ENCODE measurements at places on chromosomes 2 and 18.

DNA sequence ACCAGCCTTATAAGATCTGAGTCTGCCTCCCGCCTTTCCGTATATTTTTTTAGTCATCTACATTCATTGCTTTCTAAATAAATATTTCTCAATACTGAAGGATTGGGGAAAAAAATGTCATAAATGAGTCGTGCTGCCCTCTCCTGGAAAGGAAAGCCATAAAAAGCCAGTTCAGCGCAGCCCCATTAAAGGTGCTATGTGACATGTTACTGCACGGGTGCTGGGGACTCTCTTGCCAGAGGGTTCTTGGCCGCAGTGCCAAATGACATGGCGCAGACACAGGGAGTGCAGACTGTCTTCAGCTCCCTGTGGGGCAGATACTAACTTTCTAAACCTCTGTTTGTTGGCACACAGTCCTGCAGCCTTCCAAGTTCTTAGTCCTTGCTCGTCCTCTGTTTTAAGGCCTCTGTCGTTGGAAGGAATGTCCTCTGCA lies 53.7 kb upstream of the MAP3K20 start:
- DNase-seq = no peak

- no peak for DNase-seq
These were observed 37.0 kb downstream of the ROCK1 start for GRCh38 chr18:21074336-21075323.

DNA sequence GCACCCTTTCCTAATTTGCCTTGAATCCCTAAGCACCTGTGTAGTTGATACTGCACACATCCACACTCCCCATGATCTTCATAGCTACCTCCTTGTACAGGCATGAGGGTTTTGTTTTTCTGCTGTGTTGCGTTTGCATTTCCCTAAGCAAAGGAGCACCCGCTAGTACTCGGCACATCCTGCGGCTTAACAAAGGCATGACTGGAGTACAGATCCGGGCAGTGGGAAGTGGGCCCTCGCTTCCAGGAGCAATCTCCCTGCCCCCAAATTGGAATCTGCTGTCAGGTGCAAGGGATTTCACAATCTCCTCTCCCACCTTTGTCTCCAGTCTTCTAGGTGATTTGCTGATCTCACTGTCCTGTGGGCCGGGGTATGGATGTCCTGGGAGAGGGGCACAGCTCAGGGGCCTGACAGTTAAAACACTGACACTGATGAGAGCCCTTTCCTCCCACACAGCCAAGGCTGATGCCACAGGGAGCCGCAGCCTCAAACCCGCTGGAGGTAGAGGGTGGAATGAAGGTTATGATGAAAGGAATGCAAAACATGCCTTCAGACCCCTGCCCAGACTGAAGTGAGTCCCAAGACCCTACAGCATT lies 98.7 kb upstream of the THOC1 start:
- DNase-seq = no peak

DNA sequence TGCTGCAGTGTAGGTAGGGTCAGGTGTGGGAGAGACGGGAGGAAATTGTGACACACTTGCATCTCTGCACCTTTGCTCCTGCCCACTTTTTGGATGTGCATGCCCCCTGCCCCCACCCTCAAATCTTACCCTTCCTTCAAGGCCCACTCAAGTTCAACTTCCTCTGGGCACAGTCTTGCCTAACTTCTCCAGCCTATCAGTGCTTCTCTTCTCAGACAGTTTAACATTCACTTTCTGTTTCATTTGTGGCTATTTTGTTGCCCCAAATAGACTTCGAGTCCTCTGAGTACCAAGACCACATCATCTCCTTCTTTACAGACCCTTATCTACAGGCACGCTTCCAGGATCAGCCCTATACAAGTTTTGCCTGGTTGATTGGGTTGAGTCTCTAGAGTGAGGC lies 2.7 kb downstream of the ST8SIA5 start:
- no peak for DNase-seq

DNA sequence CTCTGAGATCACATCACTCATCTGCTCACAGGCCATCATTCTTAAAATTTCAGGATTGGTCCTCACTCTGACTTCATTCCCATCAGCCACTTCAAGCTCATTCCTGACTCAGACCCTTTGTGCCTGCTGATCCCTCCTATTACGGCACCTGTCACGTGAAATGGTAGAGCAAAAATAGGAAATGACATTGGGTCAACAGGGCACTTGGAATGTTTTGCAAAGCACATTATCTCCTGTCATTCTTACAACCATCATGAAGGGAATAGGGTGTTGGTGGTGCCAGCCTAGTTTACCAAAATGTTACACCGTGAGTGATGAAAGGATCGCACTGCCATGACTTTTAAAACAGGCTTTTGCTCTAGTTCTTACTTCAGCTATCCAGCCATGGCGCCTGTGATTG lies 61.1 kb downstream of the EIF5B start:
- DNase-seq = no peak

DNA sequence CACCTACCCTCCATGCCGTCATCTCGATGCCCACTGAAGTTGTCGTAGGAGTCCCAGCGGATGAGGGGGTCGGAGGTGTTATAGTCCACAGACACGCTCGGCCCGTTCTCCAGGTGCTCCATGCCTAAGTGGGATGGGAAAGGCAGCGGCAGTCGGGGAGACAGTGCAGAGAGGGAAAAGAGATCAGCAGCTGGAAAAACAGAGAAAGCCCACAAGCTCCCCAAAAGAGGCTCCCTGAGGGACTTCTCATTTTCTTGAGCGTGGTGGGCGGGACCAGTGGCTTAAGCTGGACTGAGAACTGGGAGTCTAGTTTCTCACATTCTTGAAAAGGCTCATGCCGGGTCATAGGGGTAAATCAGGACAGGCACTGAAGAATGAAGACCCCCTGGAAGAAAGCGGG lies 121.9 kb downstream of the TNS1 start:
- DNase-seq = no peak

GRCh38 chr2:151508519-151508918 lies 98.8 kb downstream of the RIF1 start:
- no peak for DNase-seq

DNA sequence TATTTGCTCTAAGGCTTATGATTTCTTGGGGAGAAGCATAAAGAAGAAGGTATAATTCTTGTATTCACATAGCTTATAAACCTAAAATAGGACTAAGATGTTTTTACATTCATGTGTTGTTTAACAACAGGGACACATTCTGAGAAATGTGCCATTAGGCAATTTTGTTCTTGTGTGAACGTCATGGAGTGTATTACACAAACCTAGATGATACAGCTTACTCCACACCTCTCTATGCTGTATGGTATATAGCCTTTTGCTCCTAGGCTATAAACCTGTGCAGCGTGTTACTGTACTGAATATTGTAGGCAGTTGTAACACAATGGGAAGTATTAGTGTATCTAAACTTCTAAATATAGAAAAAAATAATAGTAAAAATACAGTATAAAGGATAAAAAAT lies 92.1 kb downstream of the PHLPP1 start:
- no peak for DNase-seq

DNA sequence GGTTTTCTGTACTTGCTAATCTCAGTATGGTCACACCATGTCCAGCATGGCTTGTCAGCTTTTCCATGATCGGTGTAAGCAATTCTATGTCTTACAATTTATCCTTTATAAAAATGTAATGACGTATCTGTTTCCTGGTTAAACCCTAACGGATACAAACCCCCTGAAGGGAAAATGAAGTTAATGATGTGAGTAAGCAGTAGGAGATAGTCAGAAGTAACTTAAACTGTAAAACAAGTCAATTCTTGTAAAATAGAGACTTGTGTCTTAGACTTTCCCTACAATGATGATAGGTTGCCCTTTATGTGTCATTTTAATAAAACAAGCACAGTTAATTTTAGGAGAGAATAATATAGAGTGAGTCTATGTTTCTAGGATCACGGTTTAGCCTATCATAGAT lies 1365.9 kb upstream of the SLC39A10 start:
- no peak for DNase-seq

DNA sequence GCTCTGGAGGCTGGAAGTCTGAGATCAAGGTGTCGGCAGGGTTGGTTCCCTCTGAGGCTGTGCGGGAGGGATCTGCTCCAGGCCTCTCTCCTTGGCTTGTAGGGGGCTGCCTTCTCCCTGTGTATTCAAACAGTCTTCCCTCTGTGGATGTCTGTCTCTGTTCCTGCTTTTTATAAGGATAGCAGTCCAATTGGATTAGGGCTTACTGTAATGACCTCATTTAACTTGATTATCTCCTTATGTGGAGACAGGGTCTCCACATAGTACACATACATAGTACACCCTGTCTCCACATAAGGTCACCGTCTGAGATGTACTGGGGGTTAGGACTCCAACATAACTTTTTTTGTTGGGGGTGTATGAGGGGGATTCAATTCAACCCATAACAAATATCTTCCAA lies 30.5 kb downstream of the TCF7L1 start:
- DNase-seq = no peak

DNA sequence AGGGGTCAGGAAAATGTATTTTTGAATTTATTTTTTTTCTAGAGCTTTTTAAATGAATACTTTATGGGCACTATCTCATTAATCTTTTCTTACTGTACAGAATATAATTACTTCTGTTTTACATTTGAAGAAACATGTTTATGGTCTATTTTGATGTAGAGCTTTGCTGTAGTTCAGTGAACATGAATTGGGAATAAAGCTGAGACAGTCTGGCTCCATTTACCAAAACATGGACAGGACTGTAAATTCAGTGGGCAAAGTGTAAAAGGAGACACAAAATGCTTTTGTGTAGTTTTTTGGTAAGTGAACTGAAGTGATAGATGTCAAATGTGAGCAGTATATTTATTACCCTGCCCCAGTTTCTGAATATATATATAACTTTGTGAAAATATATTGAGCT lies 1298.8 kb upstream of the NXPH2 start:
- no peak for DNase-seq

- DNase-seq = no peak
These were observed 14.4 kb upstream of the PIK3C3 start for GRCh38 chr18:41940506-41941215.

DNA sequence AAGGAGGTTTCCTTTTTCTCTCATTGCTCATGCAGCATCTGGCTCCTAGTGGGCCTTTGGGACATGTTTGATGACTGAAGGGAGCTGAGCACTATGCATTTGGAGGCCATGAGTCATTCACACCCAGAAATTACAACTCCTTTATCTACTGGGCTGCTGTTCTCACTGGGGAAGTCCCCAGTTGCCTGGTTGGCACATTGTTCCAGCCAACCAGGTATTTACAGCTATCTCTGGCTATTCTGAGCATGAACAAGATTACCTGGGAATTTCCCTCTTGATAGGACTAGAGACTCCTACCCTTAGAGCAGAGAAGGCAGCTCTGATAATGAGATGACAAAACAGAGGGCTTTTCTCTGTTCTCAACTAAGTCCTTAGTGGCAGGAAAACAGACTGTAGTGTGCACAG lies 206.5 kb downstream of the SETBP1 start:
- no peak for DNase-seq

- DNase-seq = no peak
These were observed 63.7 kb upstream of the TFPI start for GRCh38 chr2:187617905-187618304.

DNA sequence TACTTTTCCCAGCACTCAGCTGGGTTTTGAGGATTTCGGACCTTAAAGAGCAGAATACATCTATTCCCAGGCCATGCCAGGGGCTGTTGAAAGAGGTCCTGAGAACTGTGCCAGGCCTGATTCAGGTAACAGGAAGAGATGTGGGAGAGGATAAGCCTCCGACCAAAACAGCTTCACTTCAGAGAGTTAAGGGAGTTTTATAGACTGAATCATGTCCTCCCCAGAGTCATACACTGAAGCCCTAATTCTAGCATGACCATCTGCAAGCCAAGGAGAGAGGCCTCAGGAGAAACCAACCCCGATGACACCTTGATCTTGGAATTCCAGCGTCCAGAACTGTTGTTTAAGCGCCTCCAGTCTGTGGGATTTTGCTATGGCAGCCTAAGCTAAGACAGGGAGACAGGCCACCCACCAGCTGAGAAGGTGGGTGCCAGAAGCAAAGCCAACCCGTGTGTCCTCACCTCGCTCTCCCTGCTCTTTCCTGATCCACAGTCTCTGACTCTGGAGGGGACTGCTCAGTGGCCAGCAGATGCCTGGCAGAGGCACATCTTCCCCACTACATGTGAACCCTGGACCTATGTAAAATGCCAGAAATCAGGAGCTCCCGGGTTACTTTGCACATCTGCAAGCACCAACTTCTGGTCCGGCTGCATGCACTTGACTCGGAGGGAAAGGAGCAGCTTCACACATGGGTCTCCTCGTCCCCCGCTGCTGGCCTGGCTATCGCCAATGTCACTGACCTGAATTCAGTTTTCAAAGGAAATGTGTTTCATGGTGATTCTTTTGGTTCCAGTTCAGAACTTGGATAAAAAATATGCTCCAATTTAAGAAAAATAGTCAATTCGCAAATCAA lies 116.8 kb upstream of the EPC2 start:
- no peak for DNase-seq

DNA sequence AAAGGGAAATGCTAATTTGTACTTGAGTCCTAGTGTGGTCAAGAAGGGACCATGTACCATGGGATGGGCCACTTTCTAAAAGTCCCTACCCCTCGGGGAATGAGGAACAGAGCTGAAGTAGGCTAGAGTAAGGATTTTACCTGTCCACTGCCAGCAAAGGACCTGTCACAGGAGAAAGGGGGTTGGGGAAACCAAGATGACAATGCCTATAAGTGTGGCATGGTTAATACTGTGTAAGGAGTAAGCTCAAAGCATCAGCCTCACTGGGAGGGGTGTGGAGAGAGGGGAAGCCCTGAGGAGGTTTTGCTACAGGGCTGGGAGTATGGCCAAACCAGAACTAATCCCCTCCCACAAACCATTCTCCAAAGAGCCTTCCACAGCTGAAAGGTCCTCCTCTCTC lies 15.8 kb downstream of the GKN2 start:
- no peak for DNase-seq

DNA sequence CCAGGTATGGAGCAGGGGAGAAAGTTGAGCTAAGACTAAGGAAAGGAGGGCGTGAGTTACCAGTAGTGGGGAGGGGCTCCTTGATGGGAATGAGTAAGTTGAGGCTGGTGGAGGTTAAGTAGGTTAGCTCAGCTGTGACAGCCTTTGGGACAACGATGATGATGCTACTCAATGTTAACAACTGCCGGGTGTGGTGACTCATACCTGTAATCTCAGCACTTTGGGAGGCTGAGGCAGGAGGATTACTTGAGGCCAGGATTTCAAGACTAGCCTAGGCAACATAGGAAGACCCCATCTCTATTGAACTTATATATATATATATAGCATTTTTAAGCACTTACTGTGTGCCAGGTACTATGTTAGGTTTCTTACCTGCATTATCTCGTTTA lies 48.4 kb downstream of the HK2 start:
- no peak for DNase-seq

GRCh38 chr18:9757827-9758621 lies 49.9 kb downstream of the RAB31 start:
- no peak for DNase-seq

DNA sequence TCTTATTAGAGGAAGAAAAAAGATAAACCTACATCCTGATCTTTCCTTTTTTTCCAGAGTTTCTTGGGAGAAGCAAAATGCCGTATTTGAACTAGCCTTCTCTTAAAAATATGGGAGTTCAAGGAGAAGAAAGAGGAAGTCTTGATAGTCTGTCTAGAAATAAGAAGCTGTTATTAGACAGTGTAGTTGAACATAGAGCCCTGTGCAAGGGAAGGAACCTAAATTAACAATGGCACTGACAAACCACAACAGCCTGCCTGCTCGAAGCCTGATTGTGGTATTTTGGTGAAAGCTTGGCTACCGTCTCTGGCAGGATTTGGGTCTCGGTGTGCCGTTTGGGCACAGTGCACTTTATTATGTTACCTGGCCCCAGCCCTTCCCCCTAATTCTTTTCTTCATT lies 17.1 kb downstream of the SMARCAL1 start:
- no peak for DNase-seq

GRCh38 chr2:50584185-50584584 lies 447.7 kb downstream of the NRXN1 start:
- no peak for DNase-seq

Data from activated naive CD4-positive, alpha-beta T cell (primary cell).